HepG2 (cell line): ENCODE measurements at places on chromosomes 12 and 14. TPM values are rescaled to one million over a fixed set of nuclear protein-coding genes. Genes with fewer than 3 reads are reported as not detected.

GRCh38 chr12:128662101-128662500, 161.7 kb downstream of the SLC15A4 start:
- H3K27me3 ChIP-seq, result no peaks in the 10 kb centered on the region
- H3K36me3 ChIP-seq, result no peaks in the 10 kb centered on the region
- H3K4me3 ChIP-seq, result no peak overlapping the region
- DNase-seq, result no peak

DNA sequence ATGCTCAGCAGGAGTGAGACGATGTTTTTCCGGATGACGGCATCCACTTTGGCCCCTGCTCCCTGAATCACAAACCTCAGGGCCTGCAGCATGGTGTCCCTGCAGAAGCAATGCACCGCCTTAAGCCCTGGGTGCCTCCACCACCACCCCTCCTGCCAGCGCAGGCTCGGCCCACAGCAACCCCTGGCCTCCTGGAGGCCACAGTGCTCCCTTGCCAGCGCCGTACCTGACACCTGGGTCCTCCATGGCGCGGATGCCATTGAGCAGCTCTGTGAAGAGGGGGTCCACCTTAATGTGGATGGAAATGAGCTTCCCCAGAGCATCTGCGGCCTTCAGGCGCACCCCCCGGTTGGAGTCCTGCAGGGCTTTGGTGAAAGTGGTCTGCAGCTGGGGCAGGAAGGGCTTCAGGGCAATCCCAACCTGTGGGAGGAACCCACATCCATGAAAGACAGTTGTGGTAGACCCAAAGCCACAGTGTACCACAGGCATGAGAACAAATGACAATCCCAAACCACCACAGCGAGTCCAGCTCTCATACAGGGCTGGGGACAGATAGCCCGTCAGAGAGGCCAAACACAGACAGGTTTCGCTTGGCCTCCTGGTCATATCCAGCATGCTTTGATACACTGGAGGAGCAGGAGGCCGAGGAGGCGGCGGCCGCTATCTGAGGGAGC, 17.9 kb upstream of the RAB35 start:
- no peaks in the 10 kb centered on the region for H3K4me1 ChIP-seq
- H3K4me3 ChIP-seq, result no peak overlapping the region
- DNase-seq, result no peak
- H3K27ac ChIP-seq, result no peak overlapping the region
- no peaks in the 10 kb centered on the region for H3K27me3 ChIP-seq

- H3K27me3 ChIP-seq, result peaks cover 79% of the 10 kb centered on the region
- H3K36me3 ChIP-seq, result no peaks in the 10 kb centered on the region
- no peak for DNase-seq
- no peak overlapping the region for H3K4me3 ChIP-seq
Observed at GRCh38 chr14:101250948-101251811, 310.1 kb upstream of the DIO3 start.

GRCh38 chr14:92641306-92641705, 107.1 kb downstream of the LGMN start:
- H3K27me3 ChIP-seq, result no peaks in the 10 kb centered on the region
- no peak overlapping the region for H3K27ac ChIP-seq
- DNase-seq, result no peak
- H3K4me1 ChIP-seq, result no peaks in the 10 kb centered on the region

- no peaks in the 10 kb centered on the region for H3K27me3 ChIP-seq
- peak; percentile 36 for DNase-seq
- H3K36me3 ChIP-seq, result no peaks in the 10 kb centered on the region
- no peak overlapping the region for H3K27ac ChIP-seq
- peaks cover 48% of the 10 kb centered on the region for H3K4me1 ChIP-seq
- no peak overlapping the region for H3K4me3 ChIP-seq
Observed at GRCh38 chr12:12804432-12804886, 8.7 kb upstream of the DDX47 start.

DNA sequence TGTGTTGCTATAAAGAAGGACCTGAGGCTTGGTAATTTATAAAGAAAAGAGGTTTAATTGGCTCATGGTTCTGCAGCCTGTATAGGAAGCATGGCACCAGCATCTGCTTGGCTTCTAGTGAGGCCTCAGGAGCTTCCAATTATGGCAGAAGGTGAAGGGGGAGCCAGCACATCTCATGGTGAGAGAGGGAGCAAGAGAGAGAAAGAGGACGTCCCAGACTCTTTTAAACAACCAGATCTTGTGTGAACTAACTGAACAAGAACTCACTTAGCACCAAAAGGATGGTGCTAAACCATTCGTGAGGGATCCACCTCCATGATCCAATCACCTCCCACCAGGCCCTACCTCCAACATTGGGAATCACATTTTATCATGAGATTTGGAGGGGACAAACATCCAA, 6.1 kb upstream of the SNAPC1 start:
- H3K36me3 ChIP-seq, result no peaks in the 10 kb centered on the region
- DNase-seq, result no peak
- no peaks in the 10 kb centered on the region for H3K27me3 ChIP-seq
- H3K4me3 ChIP-seq, result no peak overlapping the region
- H3K27ac ChIP-seq, result no peak overlapping the region

- no peak overlapping the region for H3K27ac ChIP-seq
- H3K4me3 ChIP-seq, result no peak overlapping the region
- no peaks in the 10 kb centered on the region for H3K36me3 ChIP-seq
Observed at GRCh38 chr12:106753526-106753925, 21.0 kb upstream of the RIC8B start.

DNA sequence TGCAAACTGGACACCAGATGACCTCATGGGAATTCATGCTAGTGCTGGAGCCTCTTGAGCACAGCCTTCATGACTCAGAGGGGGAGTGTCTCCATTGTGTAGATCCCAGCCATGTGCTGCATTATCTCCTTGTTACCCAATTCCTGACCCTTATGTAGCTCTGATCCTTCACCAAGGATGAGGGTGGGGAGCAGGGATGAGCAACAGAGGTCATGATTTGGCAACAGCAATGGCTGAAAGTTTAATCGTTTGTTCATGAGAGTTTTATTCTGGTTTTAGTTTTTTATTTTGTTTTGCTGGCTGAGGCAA, 9.5 kb upstream of the BDKRB1 start:
- H3K27me3 ChIP-seq, result no peaks in the 10 kb centered on the region
- no peak overlapping the region for H3K27ac ChIP-seq
- H3K36me3 ChIP-seq, result no peaks in the 10 kb centered on the region
- DNase-seq, result no peak
- no peak overlapping the region for H3K4me3 ChIP-seq
- H3K4me1 ChIP-seq, result no peaks in the 10 kb centered on the region

DNA sequence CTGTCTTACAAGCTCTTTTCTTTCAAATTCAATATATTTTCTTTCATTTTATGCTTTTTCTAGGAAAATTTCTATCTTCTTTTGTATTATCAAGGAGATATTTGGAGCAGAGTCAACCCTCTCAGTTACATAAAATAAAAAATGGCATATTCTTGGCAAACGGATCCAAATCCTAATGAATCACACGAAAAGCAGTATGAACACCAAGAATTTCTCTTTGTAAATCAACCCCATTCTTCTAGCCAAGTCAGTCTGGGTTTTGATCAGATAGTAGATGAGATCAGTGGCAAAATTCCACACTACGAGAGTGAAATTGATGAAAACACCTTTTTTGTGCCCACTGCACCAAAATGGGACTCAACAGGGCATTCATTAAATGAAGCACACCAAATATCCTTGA, 20.6 kb downstream of the PIK3C2G start:
- no peaks in the 10 kb centered on the region for H3K27me3 ChIP-seq
- DNase-seq, result no peak
- H3K4me3 ChIP-seq, result no peak overlapping the region
- no peaks in the 10 kb centered on the region for H3K4me1 ChIP-seq

DNA sequence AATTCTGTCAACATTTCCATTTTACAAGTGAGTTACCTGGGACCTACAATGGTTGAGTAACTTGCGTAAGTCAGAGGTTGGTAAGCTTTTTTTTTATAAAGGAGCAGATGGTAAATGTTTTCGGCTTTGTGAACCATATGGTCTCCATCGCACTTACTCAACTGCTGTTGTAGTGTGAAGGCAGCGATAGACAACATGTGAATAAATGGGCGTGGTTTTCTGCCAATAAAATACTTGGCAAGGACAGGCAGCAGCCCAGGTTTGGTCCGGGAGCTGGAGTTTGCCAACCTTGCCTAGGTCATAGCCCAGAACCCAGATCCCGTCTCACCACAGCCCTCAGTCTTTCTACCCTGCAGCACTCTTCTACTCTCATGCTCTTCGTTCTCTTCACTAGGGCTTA, 6.3 kb downstream of the DDX55 start:
- peaks cover 18% of the 10 kb centered on the region for H3K4me1 ChIP-seq
- peaks cover 30% of the 10 kb centered on the region for H3K36me3 ChIP-seq
- H3K4me3 ChIP-seq, result no peak overlapping the region
- no peaks in the 10 kb centered on the region for H3K27me3 ChIP-seq
- no peak for DNase-seq
- no peak overlapping the region for H3K27ac ChIP-seq

DNA sequence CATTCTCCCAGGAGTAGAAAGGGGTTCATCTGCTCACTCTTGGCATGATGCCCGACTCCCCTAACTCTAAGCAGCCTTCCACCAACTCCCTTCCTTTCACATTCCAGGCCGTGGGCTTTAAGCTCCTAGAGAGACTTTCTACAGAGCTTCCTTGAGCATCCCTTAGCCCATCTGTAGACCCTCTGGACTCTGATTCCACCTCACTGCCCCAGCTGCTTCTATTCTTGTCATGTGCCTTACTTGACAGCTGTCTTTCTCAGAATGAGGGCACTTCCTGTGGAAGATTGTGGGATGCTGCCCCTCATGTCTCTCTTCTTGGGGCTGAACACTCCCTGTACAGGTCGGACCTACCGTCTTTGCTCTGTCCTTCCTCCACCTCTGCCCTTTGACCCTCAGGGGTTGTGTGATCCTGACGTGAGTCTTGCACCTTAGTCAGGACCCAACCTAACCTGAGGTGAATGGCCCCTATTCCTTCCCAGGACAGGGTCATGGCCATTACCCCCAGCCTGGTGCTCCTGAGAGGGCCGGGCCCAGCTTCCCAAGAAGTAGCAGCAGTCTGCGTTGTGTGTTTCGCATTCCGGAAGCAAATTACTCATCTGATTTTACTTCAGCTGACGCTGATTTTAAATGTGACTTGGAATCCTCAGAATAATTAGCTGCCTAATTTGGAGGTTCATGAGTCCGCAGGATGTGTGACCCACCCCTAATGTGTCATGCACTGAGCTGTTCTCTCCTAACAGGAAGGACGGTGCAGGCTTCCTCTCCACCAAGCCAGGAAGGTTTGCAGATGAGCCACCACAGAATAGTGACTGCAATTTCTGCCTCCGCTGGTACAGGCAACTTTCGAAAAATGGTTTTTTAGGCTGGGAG, 2.7 kb upstream of the GALNT6 start:
- no peak for DNase-seq
- H3K4me3 ChIP-seq, result no peak overlapping the region
- peaks cover 5% of the 10 kb centered on the region; the same call in 1 of the 2 replicates for H3K27me3 ChIP-seq
- peaks cover 8% of the 10 kb centered on the region; the same call in 1 of the 2 replicates for H3K4me1 ChIP-seq
- H3K36me3 ChIP-seq, result no peaks in the 10 kb centered on the region

GRCh38 chr14:35375558-35376025, 29.0 kb downstream of the NFKBIA start:
- no peak overlapping the region for H3K27ac ChIP-seq
- H3K4me1 ChIP-seq, result peaks cover 48% of the 10 kb centered on the region
- no peak for DNase-seq
- no peaks in the 10 kb centered on the region for H3K36me3 ChIP-seq

- no peak overlapping the region for H3K27ac ChIP-seq
- peaks cover 46% of the 10 kb centered on the region for H3K4me1 ChIP-seq
- H3K36me3 ChIP-seq, result no peaks in the 10 kb centered on the region
- no peak overlapping the region for H3K4me3 ChIP-seq
Observed at GRCh38 chr14:76916040-76916715, 90.0 kb downstream of the LRRC74A start.

DNA sequence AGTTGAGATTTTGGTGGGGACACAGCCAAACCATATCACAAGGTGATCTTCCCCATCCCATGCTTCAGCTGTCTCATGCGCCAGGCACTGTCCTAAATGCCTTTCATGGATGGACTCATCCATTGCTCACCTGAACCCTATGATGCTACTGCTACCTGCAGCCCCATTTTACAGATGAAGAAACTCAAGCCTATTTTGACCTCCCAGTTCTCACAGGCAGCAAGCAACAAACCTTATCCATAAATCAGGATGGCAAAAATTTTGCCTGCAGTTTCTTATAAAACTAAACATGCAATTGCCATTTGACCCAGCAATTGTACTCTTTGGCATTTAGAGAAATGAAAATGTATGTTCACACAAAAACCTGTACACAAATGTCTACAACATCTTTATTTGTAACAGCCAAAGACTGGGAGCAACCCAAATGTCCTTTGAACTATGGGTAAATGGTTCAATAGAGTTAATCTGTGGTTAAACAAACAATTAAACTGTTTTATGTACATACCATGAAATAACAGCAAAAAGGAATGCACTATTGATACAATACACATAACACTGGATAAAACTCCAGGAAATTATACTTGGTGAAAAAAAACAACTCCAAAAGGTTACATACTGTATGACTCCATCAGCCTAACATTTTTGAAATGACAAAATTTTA, 2.6 kb downstream of the NT5DC3 start:
- H3K4me3 ChIP-seq, result peak overlapping the region; percentile 74; the same call in 1 of the 2 replicates
- no peaks in the 10 kb centered on the region for H3K36me3 ChIP-seq
- peak; percentile 87 for DNase-seq

GRCh38 chr14:54796961-54797360, 105.7 kb downstream of the GCH1 start:
- H3K4me1 ChIP-seq, result peaks cover 14% of the 10 kb centered on the region
- DNase-seq, result no peak

- H3K36me3 ChIP-seq, result peaks cover 26% of the 10 kb centered on the region
- H3K4me1 ChIP-seq, result peaks cover 30% of the 10 kb centered on the region
- H3K4me3 ChIP-seq, result peak overlapping the region; percentile 84
- peak overlapping the region; percentile 92 for H3K27ac ChIP-seq
- H3K27me3 ChIP-seq, result no peaks in the 10 kb centered on the region
Observed at GRCh38 chr12:56725723-56726102, 614 bp upstream of the NACA start.

- no peaks in the 10 kb centered on the region for H3K4me1 ChIP-seq
- no peak for DNase-seq
- H3K27ac ChIP-seq, result no peak overlapping the region
- H3K36me3 ChIP-seq, result no peaks in the 10 kb centered on the region
- H3K4me3 ChIP-seq, result no peak overlapping the region
Observed at GRCh38 chr12:52231305-52232202, 1.5 kb upstream of the KRT7 start.

Gene ANKRD33
- not detected in 2 replicates for total RNA-seq

Gene LHX5
- total RNA-seq, result not detected in 2 replicates

Gene ETV6
- 2.2 and 2.8 TPM in 2 replicates for total RNA-seq

Gene ABCB9
- 3.4 and 6.0 TPM in 2 replicates for total RNA-seq

Gene LMO3
- not detected in 2 replicates for total RNA-seq

Gene ANO2
- not detected in 2 replicates for total RNA-seq

Gene TSPAN19
- not detected in 2 replicates for total RNA-seq

Gene GLIPR1L2
- not detected in 2 replicates for total RNA-seq

Gene DERA
- 51.3 and 59.9 TPM in 2 replicates for total RNA-seq

Gene VPS33A
- total RNA-seq, result 43.6 and 58.0 TPM in 2 replicates
